ENCODE measurements at places on chromosomes 12 and 14.
A peak's percentile ranks its signal among the peaks of the same experiment; 100 is the strongest.

GRCh38 chr12:90152897-90153624 is 444.4 kb upstream of the ATP2B1 start:
- peak; percentile 96 for DNase-seq

DNA sequence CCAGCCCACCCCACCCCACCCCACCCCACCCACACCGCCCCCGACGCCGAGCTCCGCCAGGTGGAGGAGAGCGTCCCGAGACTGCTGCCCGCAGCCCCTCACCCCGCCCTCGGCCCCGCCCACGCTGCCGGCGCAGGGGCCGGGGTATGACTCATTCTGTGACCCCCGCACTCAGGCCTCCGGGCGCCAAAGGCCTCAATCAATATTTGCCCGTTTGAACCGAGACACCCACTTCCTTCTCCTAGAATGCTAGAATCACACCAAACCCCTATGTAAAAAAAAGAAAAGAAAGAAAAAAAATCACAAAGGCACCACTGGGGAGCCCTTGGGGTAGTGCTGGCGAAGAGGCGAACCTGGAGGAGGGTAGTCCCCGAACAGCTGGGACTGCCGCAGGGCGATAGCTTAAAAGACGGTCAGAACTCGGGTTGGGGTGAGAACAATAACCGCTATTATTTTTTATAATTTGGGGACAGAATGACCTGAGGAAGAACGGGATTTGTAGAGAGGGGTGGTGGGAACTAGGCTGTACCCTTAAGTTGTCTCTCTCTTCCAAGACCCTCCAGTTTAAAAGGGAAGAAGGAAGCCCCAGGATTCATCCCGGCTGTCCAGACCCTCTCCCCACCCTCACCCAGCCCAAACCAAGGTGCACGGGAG is 894 bp downstream of the KRT8 start:
- peak; percentile 71 for DNase-seq

GRCh38 chr12:89253488-89253887 is 98.8 kb downstream of the DUSP6 start:
- no peak for DNase-seq

DNA sequence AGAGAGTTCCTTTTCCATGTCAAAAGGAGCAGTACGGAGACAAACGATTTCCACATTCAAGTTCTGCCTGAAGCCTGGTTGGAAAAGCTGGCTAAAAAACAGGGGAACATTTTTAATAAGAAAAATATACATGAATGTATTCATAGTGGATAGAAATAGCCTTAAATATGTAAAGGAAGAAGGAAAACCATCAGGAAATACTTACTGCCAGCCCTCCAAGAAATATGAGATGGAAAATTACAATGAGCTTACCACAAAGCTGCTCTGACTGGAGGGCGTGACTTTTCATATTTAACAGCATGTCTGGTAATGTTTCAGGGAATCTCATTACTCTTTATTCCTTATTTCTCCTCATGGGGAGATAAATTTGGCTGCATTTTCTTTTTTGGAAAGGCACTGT is 75.9 kb upstream of the ZDHHC17 start:
- DNase-seq, result no peak

- DNase-seq, result no peak
These were observed 64.3 kb upstream of the CPNE8 start for GRCh38 chr12:38969706-38970105.

DNA sequence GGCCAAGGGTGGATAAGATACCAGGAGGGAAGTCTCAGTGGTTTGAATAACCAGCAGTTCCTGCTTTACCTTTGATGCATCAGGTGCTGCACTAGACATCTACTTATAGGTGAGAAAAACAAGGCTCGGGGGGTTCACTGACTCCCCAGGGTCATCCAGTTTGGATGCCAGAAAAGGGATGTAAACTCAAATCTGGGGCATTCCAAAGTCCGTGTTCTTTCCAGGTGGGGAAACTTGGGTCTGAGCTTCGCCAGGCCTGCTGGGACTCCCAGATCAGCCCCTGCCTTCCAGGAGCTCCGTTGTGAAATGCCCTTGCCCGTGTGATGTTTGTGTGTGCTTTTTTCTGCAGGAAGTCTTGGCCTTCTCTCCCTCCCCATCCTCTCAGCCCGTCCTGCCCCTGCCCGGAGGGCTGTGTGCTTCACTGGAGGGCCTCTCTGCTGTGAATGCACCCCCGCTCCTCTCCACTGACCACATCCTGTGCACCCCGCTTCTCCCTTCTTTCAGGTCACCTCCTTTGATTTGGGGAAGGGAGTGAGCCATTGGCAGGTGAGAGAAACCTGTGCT is 42.1 kb downstream of the TSPAN9 start:
- DNase-seq, result no peak

DNA sequence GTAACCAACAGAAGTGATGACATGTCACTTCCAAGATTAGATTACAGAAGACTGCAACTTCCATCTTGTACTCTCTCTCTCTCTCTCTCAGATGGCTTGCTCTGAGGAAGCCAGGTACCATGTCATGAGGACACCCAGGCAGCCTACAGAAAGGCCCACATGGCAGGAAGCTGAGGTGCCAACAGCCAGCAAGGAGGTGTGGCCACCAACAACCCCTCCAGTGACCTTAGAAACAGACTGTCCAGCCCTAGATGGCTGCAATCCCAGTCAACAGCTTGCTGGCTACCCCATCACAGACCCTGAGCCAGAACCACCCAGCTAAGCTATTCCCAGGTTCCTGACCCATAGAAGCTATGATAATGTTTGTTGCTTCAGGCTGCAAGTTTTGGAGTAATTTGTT is 178.4 kb downstream of the ITPR2 start:
- DNase-seq, result no peak

DNA sequence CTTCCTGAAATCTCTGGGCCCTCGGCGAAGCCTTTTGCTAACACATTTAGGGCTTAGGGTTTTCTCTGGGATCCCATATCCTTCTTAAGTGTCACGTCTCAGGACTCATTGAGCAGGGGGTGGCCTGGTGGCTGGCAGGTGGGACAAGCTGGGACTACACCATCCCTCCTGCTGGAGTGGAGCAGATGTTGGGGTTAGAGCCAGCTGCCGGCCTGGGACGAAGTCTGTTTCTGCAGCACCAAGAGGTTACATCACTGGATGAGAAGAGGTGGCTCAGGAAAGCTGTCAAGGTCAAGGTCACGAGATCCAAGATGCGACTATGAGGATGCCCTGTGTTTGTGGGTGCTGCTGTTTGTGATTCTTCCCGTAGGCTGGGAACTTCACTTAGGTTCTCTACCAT is 16.3 kb downstream of the SMCO2 start:
- no peak for DNase-seq

DNA sequence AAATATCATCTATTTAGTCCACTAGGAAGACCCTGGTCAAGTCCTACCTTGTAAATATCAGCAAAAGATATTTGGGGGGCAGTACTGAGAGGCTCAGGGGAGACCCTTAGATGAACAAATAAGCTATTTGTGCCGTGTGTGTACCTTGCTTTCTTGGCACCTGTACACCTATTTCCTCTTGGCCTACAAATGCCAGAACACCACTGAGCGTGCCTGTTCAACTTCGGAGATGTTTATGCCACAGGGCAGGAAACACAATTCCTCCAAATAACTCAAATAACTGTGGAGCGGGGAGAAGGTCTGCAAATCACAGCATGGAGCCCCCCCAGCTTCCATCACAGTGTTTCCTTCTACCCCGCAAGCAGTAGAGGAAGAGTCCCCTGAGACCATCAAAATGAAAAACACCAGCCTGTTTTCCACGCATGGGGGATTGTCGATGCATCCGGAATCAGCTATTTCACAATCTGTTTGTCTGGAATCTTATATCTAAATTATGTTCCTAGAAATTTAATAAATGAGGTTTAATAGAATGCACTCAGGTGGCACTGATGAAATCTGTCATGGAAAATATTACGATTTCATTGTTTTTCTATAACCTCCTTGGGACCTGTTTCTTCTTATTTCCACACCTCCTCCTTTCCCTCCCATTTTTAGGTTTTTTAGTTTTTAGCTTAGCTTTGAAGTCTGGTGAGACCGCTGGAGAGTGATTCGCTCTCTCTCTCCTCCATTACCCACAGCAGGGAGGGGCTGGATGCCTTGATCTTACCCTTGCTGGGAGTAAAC is 254.0 kb upstream of the SRRM4 start:
- no peak for DNase-seq

DNA sequence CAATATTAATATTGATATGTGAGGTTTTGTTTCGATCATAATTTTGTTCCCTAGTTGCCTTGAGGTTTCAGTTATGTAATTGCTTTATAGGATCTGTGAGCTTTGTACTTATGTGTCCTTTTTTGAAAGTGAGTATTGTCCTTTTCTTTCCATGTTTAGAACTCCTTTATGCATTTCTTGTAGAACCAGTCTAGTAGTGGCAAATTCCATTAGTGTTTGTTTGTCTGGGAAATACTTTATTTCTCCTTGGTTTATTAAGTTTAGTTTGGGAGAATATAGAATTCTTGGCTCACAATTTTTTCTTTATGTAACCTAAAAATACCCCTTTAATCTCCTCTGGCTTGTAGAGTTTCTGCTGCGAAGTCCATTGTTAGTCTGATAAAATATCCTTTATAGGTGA is 127.5 kb upstream of the KITLG start:
- no peak for DNase-seq

DNA sequence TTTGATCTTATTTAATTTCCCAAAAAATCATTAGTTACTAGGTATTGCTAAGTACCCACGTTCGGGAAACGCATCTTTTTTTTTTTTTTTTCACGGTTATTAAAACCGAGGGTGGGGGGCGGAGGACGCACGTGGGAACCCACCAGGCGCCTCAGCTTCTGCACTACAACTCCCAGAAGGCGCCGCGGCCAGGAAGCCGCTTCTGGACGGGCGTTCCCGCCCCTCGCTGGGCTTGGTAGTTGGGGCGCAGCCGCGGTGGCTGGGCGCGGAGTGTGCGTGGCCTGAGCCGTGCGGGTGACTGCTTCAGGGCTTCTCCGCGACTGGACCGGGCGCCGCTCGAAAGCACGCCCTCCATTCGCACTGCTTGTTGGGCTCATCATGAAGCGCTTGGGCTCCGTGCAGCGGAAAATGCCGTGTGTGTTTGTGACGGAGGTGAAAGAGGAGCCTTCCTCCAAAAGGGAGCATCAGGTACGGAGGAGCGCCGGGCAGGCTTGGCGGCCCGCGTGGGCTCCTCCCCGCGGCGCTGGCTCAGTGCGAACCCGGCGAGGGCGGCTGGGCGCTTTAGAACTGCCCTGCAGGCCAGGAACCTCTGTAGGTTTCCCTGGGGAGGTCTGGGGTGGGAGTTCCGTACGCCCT is 6.2 kb upstream of the C12orf50 start:
- peak; percentile 89 for DNase-seq

- no peak for DNase-seq
These were observed 67.1 kb downstream of the CPNE8 start for GRCh38 chr12:38838056-38838850.

GRCh38 chr12:74984631-74985030 is 225.0 kb downstream of the KCNC2 start:
- no peak for DNase-seq

DNA sequence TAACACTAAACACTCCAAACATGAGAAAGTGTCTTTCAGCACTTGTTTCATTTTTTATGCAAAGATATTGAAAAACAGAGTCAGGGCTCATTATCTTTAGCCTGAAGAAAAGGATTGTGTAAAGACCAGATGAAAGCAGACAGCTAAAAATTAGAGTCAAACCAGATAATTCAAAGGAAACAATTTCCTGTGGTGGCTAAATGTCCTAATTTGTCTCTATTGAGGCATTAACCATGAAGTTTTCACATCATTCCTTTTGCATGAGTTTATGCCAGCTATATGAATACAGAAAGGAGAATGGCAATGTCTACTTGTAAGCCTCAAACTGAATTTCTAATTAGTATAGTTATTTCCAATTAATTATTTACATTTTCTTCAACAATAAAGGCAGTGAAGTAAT is 338.5 kb downstream of the FSCB start:
- no peak for DNase-seq

DNA sequence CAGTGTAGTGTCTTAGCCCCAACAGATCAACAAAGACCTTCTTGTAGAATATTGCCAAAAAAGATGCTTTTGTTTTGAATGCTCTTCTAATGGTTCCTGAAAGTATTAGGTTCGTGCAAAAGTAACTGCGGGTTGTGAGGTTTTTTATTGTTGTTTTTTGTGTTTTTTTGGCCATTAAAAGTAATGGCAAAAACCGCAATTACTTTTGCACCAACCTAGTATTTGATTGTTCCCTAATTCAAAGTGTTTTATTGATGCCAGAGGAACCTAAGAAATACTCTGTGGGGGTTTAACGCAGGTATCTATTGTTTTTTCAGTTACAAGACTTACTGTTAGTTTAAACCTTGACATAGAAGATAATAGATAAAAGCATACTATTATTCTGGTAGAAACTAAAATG is 150.8 kb upstream of the DAAM1 start:
- no peak for DNase-seq

GRCh38 chr14:103281496-103282231 is 52.4 kb upstream of the EIF5 start:
- peak; percentile 92 for DNase-seq

GRCh38 chr14:59120921-59121320 is 67.5 kb upstream of the DAAM1 start:
- no peak for DNase-seq

- no peak for DNase-seq
These were observed 42.1 kb downstream of the LIMA1 start for GRCh38 chr12:50241178-50241577.

- DNase-seq, result no peak
These were observed 17.5 kb downstream of the NIN start for GRCh38 chr14:50813544-50813863.

DNA sequence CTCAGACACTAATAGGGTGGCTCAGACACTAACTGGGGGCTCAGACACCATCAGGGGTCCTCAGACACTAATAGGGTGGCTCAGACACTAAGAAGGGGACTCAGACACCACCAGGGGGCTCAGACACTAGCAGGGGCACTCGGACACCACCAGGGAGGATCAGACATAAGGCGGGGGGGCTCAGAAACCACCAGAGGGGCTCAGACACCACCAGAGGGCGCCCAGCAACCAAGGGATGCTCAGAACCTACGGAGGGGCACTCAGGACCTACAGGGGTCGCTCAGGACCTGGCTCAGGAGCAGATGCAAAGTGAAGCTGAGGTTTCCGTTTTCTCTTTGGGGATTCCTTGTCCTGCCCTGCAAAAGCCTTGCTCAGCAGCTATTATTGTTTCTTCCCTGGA is 448.5 kb downstream of the TMEM121 start:
- DNase-seq, result peak; percentile 75

DNA sequence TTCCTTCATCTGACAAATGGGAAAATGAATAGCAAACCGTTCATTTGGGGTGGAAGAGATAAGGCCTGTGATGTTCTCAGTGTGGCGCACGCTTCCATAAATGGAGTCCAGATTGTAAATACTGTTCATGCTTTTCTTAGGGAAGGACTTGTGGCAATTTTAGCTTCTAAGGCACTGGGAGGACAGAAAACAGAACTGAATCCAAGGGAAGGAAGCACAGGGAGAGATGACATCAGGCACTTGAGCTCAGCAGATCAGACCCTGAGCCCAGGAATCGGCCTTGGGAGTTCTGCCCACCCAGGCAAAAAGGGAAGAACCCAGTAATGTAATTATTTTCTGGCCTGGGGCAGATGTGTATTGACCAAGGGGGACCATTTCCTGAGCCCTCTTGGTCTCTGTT is 7.2 kb upstream of the SH2B3 start:
- no peak for DNase-seq

Data from ELF-1 (cell line).